Activated T-cell treated with anti-CD3 and anti-CD28 coated beads for 48 hours (primary cell): ENCODE measurements at places on chromosomes 5 and 9.

DNA sequence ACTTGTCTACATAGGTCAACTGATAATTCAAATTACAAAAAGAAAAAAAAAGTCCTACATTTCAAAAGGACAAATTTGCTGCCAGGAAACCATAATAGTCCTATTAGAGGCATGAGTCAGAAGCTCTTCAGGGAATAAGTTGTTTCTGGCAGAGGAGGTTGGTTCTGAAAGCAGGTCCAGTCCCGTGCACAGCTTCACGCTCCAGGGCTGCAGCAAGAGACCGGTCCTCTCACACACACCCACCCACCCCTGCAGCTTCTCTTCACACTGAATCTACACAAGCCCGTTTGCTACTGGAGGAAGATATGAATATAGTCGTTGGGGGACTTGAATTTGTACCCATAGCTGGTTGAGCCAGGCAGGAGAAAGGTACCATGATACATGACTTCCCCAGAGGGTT, 36.9 kb upstream of the SLC1A3 start:
- DNase-seq = no peak

DNA sequence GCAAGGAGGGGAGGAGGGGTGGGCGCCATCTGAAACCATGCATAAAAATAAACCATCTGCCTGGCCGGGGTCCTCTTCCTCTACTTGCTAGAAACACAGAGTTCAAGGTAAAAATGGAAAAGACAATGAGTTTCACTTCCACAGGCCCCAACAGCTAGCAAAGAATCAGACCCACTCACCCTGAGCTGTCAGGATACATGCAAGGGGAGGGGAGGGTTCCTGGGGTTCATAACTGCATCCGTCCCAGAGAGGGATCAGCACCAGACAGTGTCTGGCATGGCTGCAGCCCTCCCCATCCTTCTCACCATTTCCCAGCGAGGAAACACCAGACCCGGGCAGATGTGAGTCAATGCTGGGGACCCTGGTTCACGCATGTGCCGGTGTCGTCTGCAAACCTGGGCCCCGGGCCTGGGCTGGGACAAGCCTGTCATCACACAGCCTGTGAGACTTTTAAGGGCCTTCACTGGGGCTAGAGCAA, 55.4 kb downstream of the SEMA4D start:
- DNase-seq = no peak

DNA sequence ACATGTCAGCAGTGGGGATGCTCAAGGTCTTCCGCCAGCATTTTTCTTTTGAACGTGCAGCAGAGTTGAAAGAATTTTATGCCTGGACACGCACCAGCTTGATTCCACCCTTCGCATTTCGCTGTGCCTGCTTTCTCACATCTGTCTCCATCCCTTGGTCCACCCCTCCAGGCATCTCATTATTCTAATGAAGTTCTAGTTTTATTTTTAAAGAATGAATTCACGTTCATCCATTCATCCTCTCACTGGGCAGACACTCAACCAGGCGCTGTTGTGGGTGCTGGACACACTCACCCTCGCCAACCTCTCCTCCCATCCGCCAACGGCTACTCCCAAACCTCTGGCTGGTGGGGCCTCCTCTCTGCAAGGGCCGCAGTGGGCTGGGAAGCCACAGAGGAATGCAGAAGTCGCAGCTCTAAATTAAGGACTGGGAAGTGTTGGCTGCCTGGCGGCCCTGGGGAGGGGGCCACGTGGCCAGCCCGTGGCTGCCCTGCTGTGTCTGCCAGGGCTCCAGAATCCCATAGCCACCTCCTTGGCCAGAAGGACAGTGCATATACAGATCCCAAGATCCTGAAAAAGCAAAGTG, 6.7 kb downstream of the SUSD3 start:
- DNase-seq = no peak

- no peak for DNase-seq
These were observed 621.9 kb downstream of the DTWD2 start for GRCh38 chr5:118366429-118366828.
